Cortex of kidney (tissue), 1 donor: ENCODE measurements at places on chromosomes 3 and 15.

GRCh38 chr3:189166321-189166720 lies 5.5 kb upstream of the TPRG1 start:
- DNase-seq = no peak

DNA sequence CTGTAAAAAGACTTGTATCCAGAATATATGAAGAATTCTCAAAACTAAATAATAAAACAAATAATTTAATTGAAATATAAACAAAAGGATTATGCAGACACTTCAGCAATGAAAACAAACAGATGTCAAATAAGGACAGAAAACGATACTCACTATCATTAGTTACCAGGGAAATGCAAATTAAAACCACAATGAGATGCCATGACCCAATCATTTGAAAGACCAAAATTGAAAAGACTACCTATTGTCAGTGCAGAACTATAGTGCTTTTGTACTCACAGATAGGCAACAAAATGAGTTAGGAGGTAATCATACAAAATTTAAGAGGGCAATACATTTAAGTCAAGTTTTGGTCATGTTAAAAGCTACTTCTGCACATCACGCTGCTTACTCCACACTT lies 31.6 kb upstream of the OR5K4 start:
- no peak for DNase-seq

DNA sequence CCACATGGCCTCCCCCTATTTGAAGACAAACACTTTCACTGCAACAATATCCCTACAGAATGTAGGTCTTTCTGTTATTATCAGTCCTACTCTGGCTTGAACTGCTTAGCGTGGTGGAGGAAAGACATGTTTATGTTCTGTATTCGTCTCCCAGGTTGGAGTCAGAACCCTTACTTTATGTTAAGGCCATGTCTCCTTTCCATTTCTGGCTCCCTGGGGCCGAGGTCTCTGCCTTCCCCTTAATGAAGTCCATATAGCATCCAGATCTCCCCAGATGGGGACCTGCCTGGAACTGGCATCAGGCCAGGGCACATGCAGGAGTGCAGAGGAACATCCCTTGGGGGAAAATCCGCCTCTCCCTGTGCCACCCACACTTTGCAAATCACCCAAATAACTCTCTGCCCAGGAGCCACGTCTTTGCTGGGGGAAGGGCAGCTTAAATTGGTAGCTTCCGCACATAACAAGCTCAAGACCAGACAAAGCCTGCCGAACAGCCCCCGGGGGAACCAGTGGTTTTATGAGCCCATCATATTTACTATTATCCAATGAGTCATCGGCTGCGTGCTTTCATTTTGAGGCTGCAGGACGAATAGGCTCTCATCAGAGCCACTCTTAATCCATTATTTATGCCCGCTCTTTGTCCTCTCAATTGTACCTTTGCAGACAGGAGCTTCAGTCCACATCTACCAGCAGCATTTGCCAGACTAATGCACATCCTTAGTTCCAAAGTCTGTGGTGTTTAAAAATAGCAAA lies 237.0 kb downstream of the UACA start:
- DNase-seq = no peak

GRCh38 chr3:33940736-33941135 lies 142.3 kb downstream of the PDCD6IP start:
- no peak for DNase-seq

- DNase-seq = no peak
These were observed 53.0 kb downstream of the PDIA5 start for GRCh38 chr3:123119802-123120201.

DNA sequence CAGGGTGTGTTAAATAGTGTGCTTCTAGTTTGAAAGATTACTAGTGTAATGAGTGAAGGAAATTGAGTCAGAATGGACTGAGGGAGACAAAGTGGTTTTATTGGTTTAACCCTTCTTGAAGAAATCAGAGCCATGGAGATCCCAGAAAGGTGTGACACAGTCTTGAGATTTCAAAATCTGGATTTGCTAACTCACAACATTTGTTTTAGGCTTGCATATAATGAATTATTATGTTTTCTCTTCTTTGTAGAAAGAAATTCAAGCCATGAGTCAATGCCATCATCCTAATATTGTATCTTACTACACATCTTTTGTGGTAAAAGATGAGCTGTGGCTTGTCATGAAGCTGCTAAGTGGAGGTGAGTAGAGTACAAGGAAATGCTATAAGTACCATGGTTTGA lies 25.1 kb downstream of the OXSR1 start:
- DNase-seq = no peak

DNA sequence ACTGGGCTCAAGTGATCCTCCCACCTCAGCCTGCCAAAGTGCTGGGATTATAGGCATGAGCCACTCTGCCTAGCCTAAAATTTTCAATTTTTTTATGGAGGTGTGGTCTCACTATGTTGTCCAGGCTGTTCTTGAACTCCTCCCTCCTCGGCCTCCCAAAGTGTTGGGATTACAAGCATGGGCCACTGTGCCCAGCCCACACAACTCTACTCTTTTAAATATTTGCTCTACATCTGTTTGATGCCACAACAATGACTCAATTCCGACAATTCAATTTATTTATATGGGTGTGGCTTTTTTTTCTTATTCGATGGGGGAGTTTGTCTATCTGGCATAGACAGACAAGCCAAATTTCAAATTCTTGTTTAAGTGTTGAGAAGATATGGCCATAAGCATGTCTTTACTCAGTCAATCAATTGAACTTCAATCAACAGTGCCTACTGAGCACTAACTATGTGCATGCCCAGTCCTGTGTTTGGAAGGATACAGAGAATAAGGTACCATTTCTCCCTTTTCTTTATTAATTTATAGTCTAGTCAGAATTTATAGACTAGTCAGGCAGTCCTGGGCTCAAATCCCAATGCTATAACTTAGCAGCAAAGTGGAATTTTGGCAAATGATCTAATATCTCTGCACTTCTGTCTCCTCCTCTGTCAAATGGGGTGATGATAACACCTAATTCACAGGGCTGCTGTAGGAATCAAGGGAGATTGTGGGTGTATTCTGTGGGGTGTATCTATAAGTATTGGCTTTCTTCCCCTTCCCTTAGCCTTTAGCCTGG lies 54.6 kb upstream of the PIAS1 start:
- no peak for DNase-seq

DNA sequence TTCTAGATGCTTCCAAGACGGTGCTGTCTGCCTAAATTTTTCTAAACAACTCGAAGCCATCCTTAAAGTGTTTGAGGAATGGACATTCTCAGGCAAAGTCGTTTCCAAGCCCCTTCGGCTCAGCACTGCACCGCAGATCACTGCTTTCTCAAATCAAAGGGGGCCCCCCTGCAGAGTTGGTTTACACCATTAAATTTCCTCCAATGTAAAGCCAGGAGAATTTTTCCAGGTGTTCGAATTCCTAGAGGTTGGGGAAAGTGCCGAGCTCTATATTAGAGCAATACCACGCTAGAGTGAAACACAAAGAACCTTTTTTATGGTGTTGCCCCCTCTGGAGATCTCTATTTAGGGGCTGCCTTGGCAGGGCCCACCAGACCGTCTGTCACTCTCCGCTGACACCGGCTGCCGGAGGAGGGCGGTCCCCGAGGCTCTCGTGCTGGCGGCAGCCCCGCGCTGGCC lies 277.9 kb upstream of the NR2F2 start:
- no peak for DNase-seq

- no peak for DNase-seq
These were observed 27.4 kb upstream of the FAM174B start for GRCh38 chr15:92682741-92683510.

GRCh38 chr3:106130384-106131198 lies 261.8 kb upstream of the CBLB start:
- no peak for DNase-seq

- DNase-seq = no peak
These were observed 43.9 kb upstream of the TRPM1 start for GRCh38 chr15:31145271-31145911.

GRCh38 chr3:159620873-159621272 lies 367.8 kb upstream of the IL12A start:
- DNase-seq = no peak

GRCh38 chr3:52318186-52318816 lies 2.2 kb downstream of the DNAH1 start:
- no peak for DNase-seq

DNA sequence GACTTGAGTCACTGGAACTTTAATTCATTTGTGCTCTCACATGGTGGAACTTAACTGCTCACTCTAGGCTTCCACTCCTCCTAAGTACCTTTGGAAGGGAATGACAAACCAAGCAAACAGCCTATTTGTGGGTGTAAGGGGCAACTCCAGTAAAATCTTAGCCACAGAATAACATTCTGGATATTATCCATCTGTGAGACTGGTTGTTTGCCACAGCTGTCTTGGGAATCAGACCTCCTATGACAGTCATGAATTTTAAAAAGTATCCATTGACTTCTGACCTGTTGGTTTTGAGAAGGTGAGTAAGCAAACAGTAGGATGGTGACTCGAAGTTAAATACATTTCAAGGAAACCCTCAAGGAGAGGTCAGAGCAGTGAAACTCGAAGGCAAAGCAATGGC lies 147.3 kb upstream of the CDIN1 start:
- no peak for DNase-seq

DNA sequence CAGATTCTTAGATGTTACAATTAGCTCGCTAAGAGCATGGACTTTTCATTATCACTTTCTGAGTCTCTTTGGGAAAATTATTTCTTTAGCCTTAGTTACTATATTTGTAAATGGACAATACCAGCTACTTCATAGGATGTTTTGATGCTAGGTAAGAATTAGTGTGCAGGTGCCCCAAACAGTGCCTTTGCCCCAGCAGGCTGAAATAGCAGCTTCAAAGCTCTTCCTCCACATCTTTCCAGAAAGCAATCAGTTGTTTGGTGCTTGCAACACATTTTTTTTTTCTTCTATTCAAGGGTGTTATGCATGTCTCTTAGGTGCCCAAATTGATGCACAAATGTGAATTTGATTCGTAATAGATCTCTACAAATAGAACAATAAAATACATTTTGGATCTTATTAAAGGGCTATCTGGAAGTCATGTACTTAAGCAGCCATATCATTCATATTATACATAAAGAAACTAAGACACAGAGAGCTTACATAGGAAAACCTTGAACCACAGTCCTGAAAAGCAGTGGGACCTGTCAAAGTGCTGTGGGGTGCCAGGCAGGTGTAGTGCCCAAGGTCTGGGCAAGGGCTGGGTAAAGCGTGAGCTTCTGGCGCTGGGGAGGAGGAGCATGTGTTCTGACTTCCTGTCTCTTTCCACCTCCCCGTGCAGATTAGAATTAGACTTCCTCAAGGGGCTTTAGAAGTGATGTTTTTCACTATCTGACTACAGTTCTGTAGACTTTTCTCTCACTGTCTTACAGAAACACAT lies 62.9 kb downstream of the FNDC3B start:
- DNase-seq = no peak

- DNase-seq = no peak
These were observed 26.4 kb upstream of the ZNF774 start for GRCh38 chr15:90325726-90326125.

- no peak for DNase-seq
These were observed 556 bp downstream of the USP19 start for GRCh38 chr3:49120096-49120437.

- no peak for DNase-seq
These were observed 891 bp upstream of the TOP2B start for GRCh38 chr3:25665315-25666280.

GRCh38 chr15:80684697-80685096 lies 10.4 kb upstream of the ABHD17C start:
- no peak for DNase-seq

DNA sequence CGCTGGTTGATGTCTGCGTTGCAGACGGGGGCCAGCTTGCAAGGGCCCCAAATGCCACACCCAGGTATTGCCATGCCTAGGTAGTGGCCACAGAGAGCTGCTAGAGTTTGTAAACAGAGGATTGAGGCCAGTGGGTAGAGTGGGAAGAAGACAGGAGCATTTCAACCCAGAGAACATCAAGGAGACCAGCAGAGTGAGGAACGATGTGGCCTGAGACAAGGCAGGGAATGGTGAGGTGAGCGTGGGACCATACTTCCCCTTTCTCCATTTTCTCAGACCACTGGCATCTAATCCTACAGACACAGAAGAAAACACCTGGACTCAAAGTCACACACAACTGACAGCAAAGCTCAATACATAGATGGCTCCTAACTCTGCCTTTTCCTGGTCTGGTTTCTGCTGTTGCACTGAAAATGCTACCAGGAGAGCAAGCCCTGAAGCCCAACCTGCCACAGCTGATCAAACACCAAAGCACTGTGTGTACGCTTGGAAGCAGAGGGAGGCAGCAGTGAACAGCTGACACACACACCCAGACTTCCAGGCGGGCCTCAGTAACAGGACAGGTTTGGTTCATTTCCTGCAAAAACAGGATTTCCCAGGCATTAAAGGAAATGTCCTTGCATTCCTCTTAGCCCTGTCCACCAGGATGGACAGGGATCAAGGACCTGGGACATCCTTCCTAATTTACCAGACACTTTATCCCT lies 1.6 kb downstream of the FAM174B start:
- DNase-seq = no peak

DNA sequence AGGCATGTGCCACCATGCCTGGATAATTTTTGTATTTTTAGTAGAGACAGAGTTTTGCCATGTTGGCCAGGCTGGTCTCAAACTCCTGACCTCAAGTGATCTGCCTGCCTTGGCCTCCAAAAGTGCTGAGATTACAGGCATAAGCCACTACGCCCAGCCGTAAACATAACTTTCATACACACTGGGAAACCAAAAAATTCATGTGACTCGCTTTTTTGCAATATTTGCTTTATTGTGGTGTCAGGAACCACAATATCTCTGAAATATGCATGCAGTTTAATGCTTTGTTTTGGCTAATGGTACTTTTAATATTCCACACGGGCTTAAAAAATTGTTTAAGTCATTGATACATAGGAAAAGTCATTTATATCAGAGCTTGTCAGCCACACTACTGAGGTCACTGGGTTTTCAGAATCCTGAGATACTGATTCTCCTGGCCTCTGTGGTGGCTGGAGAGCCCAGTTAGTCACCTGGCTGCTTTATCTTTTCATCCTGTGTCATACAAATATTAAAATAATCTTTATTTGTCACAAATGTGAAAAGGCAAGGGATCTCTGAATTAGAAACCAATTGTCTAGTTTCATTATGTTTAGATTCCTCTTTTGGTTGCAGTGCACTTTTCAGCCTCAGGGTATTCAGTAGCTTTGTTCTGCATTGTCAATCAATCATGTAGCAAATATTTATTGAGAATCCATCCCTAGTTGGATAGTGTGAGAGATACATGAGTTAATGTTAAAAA lies 10.0 kb downstream of the TMEM62 start:
- DNase-seq = no peak

DNA sequence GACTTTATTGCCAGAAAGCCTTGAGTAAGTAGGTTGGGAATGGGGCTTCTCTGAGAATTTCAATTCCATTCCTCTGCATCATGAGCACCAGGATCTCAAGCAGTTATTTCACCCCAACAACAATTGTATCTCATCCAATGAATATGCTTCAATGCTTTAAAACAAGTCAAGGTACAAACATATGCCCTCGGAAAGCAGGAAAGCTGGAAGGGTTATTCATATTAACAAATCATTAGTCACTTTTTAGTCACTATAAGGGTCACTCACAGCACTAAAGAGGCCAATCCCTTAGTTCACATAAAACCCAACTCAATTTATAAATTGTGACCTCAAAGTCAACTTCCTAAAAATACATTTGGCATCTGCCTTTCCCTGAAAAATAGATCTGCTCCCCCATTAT lies 16.2 kb downstream of the MB21D2 start:
- DNase-seq = no peak

- no peak for DNase-seq
These were observed 4.9 kb upstream of the LOXL1 start for GRCh38 chr15:73921254-73921925.
